EH (cell line): ENCODE measurements at places on chromosomes 7 and 10.
A peak's percentile ranks its signal among the peaks of the same experiment; 100 is the strongest.

DNA sequence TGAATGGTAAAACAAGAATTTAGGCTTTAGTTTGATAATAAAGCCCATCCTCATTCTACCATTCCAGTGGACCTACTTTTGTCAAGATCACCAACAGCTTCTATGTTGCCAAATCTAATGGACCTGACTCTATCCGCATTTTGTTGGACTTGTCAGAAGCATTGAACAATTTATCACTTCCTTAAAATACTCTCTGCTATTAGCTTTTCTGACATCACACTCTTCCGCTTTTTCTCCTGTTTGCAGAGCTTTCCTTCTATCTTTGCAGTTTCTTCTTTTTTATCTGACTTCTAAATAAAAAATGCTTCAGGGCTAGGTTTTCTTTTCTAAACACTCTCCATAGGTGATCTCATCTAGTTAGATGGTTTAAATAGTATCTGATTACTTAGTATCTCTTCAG lies 42.7 kb upstream of the SMIM30 start:
- DNase-seq, result no peak

GRCh38 chr10:102675011-102675665 lies 30.9 kb downstream of the TRIM8 start:
- no peak for DNase-seq

GRCh38 chr7:106089647-106090046 lies 22.5 kb downstream of the SYPL1 start:
- no peak for DNase-seq

DNA sequence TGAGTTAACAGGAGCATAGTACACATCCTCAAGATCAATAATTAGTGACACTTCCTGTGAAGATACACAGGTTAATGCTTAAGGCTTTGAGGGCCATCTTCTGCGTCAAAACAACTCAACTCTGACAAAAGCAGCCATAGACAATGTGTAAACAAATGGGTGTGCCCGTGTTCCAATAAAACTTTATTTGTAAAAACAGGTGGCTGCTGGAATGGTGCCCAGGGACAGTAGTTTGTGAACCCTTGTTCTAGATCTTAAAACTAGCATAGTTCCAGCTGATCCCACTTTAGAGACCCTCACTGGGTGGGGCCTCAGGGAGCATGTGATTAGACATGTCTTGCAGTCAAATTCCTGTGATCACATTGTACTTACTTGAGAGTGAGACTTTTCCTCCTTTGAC lies 7.8 kb downstream of the OR2A14 start:
- DNase-seq, result no peak

DNA sequence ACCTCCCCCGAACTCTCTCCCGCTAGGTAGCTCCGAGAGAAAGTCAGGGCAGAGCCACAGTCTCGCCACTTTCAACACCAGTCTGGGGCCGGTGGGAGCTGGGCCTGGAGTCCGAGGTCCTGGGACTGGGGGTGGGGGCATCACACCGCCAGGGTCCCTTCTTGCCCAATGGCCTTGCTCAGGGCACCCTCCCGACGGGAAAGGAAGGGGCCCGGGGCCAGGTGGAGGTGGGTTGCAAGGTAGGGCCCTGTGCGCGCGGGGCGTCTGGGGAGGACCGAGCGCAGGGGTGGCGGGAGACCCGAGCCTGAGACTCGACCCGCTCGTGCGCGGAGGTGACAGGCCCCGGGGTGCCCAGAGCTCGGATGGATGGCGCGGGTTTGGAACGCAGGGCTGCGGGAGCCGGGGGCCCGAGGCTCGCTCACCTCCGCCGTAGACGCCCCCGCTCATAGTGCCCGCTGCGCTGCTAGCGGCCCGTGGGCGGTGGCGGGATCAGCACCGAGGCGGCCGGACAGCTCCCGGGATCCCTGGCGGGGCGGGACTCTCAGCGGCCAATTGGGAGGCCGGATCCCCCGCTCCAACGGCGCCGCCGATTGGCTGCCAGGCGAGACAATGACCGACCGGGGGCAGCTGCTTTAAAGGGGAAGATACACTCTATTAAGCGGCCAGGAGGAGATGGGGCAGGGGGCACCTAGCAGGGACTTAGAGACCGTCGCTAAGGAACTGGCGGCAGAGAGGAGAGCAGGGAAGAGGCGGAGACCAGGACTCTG lies at the start of gene ACTL6B:
TSS of gene ACTL6B (minus strand) at position 541 of the 767 bp plus-strand sequence. CDS start at position 447, 94 bp downstream.
- peak; percentile 52 for DNase-seq

DNA sequence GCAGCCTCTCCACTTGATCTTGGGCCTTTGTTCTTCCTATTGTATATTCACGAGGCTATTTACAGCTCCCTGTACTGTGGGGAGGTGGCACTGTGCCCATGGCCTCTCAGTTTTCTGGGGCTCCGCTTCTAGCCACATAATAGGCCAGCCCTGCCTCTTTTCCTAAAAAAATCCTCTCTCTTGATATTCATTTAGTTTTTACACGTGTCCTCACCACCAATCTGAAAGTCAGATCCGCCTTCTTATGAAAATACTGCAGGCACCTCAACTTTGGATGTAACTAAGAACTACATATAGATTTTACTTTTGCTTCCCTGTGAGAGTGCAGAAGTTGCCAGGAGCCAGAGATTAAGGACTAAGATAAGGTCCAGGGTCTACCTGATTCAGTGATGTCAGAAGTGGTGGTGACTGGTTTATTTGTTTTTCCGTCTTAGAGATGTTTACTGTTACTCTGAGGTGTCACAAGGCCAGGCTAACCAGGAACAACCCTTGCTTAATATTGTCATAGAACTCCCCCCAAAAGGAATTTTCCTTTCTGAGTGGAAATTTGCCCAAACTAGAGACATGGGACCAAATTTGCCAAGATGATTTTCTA lies 7.8 kb downstream of the BAMBI start:
- no peak for DNase-seq

GRCh38 chr7:135803143-135803542 lies 54.5 kb upstream of the FAM180A start:
- DNase-seq, result no peak

DNA sequence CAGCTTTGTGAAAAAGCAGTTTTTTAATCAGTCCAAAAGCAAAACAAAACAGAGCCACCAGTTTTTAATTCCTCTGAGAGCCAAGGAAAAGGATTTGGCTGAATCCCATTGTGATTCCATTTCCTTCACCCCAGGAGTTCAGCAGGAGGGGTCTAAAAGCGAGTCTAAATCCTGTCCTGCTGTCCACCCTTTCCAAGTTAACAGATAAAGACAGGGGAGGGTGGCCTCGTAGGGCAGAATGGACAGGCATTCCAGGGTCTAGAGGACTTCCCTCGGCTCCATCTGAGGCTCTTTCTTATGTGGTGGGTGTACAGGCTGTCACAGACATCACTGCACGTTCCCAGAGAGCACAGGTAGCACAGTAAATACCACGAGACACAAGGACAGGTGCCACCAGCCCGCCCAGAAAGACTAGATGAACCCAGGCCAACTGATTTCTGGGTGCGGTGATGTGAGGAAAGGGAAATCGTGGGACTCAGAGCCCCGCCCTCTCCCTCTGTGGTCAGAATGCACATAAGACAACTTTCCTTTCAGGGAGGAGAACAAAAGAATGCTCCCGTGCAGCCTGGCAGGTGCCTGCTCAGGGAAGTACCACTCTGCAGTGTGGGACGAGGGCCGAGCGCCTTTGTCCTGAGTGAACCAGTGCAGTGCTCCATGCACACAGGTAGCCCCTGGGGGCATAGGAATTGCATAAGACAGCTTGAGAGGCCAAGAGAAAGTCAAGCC lies 119.7 kb downstream of the ABLIM1 start:
- DNase-seq, result no peak

- no peak for DNase-seq
Measured at GRCh38 chr10:128627811-128628210, 501.6 kb upstream of the MKI67 start.

GRCh38 chr10:71241114-71241829 lies 28.9 kb downstream of the UNC5B start:
- DNase-seq, result peak; percentile 93

- no peak for DNase-seq
Measured at GRCh38 chr7:157652954-157653826, 316.4 kb downstream of the DNAJB6 start.

- no peak for DNase-seq
Measured at GRCh38 chr10:75736151-75736640, 304.8 kb downstream of the LRMDA start.

DNA sequence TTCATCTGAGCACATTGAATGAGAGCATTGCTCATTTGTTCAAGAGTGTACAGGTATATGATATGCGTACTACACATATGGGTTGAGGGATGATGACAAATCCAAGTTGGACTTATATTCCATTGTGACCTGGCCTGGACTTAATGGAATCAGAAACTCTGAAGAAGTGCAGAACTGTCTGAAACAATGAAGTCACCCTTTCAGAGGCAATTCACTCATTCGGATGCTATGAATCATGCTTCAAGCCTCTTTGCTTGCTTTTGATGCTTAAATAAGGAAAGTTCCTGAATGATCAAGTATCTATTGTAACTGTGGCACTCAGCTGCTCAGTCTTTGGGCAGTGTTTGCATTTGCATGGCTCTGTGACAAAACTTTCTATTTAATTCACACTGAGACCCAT lies 93.4 kb downstream of the ZNF365 start:
- DNase-seq, result peak; percentile 46

DNA sequence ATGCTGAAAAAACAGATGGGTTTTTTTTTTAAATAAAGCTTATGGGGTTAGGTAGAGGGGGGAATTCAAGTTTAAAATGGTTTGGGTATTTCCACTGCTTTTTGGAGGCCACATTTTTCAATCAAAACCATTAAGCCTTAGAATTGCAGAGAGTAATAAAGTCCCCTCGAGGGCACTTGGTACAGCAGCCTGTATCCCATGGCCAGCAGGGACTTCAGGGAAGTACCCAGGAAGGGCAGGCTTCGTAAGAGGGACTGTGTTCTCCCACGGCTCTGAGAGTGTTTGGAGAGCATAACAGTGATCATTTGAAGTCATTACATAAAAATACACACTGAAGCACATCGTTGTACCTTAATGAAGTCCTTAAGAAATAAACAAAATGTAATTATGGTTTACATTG lies 432.7 kb downstream of the DPP6 start:
- no peak for DNase-seq

GRCh38 chr10:89478739-89479654 lies 56.4 kb downstream of the SLC16A12 start:
- DNase-seq, result peak; percentile 57

GRCh38 chr7:129343099-129343700 lies 91.0 kb upstream of the STRIP2 start:
- peak; percentile 56 for DNase-seq

DNA sequence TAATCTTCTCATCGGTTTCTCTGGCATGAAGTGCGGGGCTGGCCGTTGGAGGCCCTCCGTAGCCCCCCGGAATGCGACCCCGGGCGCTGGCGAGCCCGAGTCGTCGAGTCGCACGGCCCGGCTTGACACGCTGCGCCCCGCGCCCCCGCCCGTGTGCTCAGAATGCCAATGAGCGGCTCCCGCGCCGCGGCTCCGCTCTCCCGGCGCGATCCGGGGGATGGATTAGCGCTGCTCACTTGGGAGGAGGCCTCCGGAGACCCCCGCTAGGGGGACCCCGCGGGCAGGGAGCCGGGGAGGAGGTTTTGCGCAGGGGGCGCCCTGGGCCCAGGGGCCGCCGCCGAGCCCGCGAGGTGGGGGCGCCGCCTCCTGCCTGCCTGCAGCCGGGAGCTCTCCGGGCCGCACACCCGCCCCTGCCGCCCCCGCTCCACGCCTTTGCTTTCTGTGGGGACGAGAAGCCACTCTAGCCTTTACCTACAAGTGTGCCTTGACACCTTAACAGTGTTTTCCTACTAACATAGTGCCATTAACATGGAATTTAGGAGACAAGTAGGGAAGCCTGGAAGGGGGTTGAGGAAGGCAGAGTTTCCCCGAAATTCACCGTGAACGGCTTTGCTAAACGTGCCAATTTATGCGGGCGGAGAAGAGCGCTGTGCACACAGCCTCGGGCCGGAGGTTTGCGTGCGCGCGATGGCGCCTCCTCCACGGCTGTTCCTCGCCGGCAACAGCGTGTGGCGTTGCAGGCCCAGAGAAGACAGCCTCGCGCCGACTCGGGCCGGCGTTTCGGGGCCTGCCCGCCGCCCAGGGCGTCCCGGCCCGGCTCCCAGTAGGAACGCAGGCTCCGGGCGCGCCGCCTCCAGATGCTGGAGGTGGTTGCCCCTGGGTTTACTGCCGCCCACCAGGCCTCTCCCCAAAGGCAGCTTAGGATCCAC lies 7.1 kb downstream of the SHH start:
- peak; percentile 60 for DNase-seq

- no peak for DNase-seq
Measured at GRCh38 chr10:37713642-37714041, 143.8 kb downstream of the ZNF248 start.

- DNase-seq, result peak; percentile 86
Measured at GRCh38 chr10:69360485-69361302, 56.0 kb downstream of the TACR2 start.

DNA sequence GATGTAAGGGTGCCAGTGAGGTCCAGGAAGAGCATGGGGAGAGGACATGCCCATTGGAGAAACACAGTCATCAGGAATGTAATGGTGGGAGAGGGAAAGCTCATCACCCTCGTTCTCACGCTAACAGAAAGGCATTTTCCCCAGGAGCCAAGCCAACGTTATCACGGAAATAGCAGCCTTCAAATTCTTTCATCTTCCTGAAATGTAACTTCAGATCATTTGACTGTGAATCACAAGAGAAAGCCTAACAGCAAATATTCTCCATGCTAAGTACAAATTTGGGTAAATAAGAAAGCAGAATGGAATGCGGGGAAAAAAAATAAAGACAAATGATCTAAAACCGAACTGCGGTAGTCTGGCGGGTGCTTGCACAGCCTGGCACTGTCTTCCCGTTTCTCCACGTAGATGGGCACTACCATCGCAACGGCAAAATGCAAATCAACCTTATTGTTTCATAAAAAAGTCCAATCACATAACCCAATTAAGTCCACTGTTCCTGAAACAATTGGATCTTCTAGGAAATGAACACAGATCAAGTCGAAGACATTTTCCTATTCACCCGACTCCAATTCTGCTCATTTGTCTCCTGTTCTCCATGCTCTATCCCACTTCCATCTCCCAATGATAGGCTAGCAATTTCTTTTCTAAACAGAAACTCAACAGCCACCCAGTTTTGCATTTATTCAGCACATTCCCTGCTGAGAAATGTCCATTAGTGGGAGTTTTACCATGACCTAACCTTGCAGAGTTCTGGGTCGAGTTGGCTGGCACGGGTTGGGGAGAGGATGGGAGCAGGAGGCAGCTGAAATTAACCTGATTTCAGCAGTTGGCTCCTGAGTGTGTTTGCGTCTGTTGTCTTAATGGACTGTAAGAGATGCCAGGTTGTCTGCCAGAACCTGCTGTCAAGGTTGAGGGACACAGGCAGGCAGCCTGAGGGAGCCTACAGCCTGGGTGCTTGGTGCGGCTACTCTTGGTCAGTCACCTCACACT lies 74.6 kb upstream of the FRMD4A start:
- peak; percentile 99 for DNase-seq

DNA sequence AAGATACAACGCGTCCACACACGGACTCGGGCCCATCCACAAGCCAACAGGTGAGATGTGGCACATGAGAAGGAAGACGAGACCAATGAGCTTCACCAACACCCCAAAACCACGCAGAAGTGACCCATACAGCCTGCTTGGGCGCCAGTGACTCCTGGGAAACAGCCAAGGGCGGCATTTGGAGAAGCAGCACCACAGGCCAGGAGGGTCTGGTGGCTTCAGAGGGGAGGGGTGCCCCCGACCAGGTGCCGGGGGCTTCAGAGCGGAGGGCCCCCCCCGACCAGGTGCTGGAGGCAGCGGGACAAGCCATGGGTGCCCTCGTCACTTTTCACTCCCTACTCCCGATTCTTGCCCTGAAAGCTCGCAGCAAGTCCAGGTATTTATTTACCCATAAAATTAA lies 140.1 kb downstream of the DIP2C start:
- no peak for DNase-seq
